Peyer's patch (tissue), 4 donors: ENCODE measurements at places on chromosomes 4 and X. TPM values are rescaled to one million over a fixed set of nuclear protein-coding genes. Genes with fewer than 3 reads are reported as not detected.

Gene UGT8
- 58.7 TPM for total RNA-seq

Gene TREX2
- total RNA-seq, result 3.0 TPM

Gene RNF212
- 4.5 TPM for total RNA-seq

Gene DCAF8L1
- total RNA-seq, result not detected

GRCh38 chrX:124332481-124333424 is at the start of gene TEX13D:
TEX13D (plus strand) TSS chrX:124332660; CDS start chrX:124332918, 258 bp downstream.
- H3K27ac ChIP-seq, result no peak within 1 kb of the TSS
- no peaks in the 10 kb centered on the region for H3K4me1 ChIP-seq
- H3K36me3 ChIP-seq, result no peaks in the 10 kb centered on the region
- no peak for DNase-seq
- no peaks in the 10 kb centered on the region for H3K27me3 ChIP-seq

- no peaks in the 10 kb centered on the region for H3K27me3 ChIP-seq
- H3K4me3 ChIP-seq, result no peak overlapping the region
- no peak for DNase-seq
Observed at GRCh38 chr4:151530783-151531182, 121.8 kb downstream of the FHIP1A start.

GRCh38 chr4:139054791-139055505 is 39.4 kb downstream of the NOCT start:
- no peak for DNase-seq
- H3K27me3 ChIP-seq, result no peaks in the 10 kb centered on the region
- H3K4me3 ChIP-seq, result no peak overlapping the region
- no peaks in the 10 kb centered on the region for H3K4me1 ChIP-seq
- H3K36me3 ChIP-seq, result no peaks in the 10 kb centered on the region

GRCh38 chrX:107485013-107485412 is 35.6 kb downstream of the FRMPD3 start:
- H3K27ac ChIP-seq, result no peak overlapping the region
- DNase-seq, result no peak
- no peaks in the 10 kb centered on the region for H3K36me3 ChIP-seq
- no peaks in the 10 kb centered on the region for H3K4me1 ChIP-seq
